ENCODE measurements at places on chromosomes 7 and 10.

DNA sequence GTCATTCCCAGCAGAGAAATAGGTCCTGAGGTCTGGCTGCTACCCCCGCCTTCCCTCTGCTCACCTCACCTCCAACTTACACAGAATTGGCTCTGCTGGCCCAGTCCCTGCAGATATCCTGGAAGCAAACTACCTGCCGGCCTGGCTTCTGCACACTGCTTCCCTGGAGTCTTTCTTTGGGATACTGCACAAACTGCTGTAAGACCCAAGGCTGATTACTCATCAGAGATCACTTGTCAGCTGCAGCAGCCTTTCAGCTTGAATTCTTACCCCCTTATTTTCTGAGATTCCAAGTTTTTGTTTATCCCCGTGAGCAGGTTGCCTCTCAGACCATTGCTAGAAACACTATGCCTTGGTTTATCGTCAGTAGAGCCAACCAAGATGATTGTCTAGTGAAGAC is 426.4 kb downstream of the PHTF2 start:
- no peak for DNase-seq

GRCh38 chr7:1260244-1260635 is 27.6 kb downstream of the UNCX start:
- DNase-seq = no peak

DNA sequence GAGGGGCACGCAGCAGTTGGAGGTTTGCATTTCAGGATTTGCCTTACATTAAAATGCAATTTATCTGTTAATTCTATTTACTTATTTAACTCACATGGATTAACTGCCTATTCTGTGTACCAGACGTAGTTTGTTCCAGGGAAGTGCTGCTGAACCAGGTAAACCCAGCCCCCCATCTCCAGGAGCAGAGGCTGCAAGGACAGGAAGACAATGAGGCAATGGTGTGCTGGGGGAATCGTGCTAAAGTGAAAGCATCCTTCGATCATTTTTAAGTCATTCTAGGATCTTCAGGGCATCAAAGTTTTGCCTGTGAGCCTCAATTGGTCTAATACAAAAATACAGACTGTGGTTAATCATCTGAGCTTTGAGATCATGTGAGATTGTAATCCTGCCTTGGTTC is 166.4 kb downstream of the DNAJB6 start:
- no peak for DNase-seq

DNA sequence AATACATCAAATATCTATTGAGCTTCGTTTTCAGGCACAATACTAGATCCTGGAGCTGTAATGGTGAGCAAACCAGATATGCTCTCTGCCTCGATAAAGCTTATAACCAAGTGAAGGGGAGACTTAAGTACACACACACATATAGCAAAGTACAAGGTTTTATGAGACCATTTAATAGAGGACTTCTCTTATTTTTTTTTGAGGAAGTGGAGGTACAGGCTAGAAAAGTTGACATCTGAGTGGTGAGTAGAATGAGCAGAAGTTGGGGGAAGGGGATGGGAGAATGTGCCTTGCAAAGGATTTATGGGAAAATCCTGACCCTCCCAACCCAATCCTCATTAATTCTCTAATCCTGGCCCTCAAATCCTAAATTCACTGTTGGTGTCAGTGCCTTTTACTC is 7.7 kb downstream of the CCDC136 start:
- no peak for DNase-seq

DNA sequence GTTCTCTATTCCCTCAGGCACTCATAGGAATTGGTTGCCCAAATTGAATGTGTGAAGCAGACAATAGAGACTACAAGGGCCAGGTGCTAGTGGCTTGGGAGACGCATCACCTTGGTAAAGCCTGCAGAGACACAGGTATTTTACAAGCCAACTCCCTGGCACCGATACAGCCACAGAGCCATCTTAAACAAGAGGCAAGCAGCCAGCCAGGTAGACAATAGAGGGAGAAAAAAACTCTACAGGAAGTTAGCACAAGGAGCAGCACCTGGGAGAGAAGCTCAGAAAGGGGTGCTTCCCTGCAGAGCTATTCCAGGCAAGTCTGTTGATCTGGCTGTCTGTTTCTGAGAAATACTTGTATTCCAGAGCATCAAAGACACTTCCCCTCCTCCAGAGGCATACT is 43.0 kb upstream of the CDK1 start:
- no peak for DNase-seq

DNA sequence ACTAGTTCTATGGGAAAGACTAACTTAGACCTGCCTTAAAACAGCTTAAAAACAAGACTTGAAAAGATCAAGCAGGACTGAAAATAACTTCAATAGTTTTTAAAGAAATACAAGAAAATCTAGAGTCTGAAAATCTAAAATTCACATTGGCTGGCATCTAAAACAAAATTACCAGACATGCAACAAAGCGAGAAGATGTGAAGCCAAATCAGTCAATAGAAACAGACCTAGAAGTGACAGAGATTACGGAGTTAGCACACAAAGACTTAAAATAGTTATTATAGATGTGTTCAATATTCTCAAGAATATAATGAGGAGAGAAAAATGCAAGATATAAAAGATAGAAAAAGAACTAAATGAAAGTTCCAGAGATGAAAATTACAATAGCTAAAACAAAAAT is 78.3 kb upstream of the DIP2C start:
- DNase-seq = no peak

DNA sequence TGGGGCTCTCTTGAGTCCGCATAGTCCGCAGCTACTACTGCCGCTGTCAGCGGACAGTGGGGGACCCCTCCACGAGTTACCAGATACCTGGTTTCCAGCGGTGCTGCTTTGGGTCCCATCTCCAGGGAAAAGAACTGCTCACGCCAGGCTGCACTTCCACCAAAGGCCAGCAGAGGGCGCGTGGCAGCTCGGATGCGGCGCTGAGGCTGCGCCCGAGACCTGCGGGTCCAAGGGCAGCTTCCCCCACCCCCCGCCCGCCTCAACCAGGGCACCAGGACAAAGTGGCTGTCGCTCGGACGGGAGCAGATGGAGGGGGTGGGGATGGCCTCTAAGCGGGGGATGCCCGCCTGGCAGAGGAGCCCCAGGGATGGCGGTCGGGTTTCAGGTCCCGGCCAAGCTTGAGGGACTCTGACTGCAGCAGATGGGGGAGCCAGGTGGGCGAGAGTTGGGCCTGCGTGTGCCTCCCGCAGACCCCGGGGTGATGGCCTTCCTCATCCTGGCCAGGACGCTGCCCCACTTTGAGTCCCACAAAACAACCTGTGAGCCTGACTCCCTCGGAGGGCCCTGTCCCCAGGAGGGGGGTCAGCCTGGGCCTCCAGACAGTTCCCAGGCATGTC is 23.8 kb upstream of the ZNF735 start:
- DNase-seq = peak; percentile 20

- DNase-seq = no peak
These were observed 67.9 kb upstream of the OGDHL start for GRCh38 chr10:49830016-49830415.

- DNase-seq = no peak
These were observed 49.1 kb upstream of the C1QL3 start for GRCh38 chr10:16570731-16571130.

- no peak for DNase-seq
These were observed 13.8 kb downstream of the GRK5 start for GRCh38 chr10:119221201-119221600.

DNA sequence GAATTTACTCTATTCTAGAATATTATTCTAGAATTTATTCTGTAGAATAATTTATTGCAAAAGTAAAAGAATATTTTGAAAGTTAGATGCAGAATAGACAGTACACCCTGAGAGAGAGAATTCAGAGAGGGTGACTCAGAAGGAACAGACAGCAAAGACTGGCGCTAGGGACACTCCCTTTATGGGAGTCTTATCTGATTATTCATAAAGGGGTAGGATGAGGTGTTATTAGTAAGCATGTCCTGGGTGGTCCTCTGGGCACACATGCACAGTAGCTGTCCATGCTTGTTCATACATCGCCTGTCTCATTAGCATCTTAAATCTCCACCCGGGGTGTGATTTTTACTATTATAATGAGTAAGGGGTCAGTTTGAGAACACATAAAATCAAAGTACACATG is 100.1 kb downstream of the XPNPEP1 start:
- no peak for DNase-seq

GRCh38 chr7:144885478-144885877 is 49.6 kb upstream of the TPK1 start:
- DNase-seq = no peak

DNA sequence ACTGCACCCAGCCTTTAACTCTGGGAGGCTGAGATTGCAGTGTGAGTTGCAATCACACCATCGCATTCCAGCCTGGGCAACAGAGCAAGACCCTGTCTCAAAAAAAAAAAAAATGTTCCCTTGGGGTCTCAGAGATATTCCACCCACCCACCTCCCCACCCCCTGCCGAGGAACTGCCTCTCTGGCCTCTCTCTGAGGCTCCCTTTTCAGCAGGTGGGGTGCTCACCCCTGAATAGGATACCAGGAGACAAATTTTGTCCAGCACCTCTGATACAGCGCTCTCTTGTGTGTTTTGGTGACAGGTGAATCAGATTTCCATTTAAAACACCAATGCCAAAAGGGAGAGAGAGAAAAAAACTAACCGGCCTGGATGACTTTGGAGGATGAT is 92.6 kb upstream of the KIF5B start:
- no peak for DNase-seq

DNA sequence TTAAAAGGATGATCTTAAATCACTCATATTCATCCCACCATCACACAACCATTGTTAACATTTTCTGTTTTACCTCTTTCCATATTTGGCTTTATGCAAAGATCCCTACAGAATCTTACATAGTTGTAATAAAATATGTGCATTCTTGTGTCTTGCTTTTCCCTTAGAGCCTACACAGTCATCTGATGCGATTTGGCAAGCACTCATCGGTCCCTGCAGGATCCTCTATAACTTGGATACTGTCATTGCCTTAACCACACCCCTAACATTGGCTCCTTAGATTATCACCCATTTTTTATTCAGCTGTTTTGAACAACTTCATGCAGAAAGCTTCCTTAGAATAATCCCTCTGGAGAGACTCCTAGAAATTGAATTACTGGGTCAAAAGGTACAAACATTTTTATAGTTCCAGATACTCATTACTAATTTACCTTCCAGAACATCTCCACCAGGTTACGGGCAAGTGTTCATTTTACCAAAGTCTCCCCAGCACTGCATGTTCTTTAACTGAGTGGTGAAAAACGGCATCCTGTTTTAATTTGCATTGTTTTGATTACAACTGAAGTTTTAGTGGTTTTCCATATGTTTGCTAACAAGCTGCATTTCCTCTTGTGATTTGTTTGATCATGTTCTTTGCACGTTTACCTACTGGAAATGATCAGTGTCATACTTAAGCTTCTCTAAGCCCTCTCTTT is 268.3 kb downstream of the GRID1 start:
- DNase-seq = no peak

GRCh38 chr7:107048783-107049418 is 4.4 kb downstream of the PRKAR2B start:
- DNase-seq = no peak

DNA sequence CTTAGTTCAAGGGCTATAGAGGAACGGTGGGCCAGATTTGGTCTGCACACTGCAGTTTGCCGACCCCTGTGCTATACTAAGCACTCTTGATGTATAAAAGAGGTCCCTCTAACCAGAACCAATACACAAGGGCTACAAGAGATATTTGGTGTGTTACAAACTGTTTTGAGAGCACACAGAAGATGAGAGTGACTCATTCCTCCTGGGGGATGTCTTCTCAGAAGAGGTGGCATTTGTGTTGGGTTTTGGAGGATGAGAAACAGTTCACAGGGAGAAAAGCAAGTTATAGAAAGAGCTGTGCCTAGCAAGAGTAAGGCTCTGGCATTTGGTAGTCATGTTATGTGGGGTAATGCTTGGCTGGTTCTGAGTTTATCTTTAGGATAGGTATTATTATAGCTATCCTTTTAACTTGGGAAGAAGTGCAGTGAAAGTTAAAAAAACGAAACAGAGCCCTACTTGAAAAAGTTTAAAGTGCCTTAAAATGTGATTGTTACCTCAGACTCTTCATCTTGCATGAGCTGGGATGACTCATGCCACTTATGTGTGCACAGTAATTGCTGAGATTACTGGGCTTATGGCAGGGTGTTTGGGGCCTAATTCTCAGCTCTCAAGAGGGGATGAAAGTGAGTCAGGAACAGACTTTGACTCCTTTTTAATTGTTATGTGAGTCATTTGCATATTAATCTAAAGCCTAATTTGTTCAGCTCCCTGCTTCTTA is 160.4 kb downstream of the KIF20B start:
- DNase-seq = no peak

- no peak for DNase-seq
These were observed 237.3 kb downstream of the ZMYND11 start for GRCh38 chr10:372566-372965.

GRCh38 chr10:62022830-62023229 is 121.3 kb downstream of the ARID5B start:
- no peak for DNase-seq

GRCh38 chr10:67385089-67385488 is 310.9 kb downstream of the CTNNA3 start:
- DNase-seq = no peak

DNA sequence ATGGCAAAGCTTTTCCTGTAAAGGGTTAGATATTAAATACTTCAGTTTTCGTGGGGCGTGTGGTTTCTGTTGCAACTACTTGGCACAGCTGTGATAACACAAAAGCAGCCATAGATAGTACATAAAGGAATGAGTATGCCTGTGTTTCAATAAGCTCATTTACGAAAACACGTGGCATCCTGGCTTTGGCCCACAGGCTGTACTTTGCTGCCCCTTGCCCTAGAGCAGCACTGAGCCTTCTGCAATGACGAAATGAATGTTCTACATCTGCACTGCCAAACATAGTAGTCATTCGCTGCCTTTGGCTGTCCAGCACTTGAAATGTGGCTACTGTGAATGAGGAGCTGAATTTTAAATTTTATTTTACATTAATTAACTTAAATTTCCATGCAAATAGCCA is 376.2 kb upstream of the TPK1 start:
- DNase-seq = no peak

DNA sequence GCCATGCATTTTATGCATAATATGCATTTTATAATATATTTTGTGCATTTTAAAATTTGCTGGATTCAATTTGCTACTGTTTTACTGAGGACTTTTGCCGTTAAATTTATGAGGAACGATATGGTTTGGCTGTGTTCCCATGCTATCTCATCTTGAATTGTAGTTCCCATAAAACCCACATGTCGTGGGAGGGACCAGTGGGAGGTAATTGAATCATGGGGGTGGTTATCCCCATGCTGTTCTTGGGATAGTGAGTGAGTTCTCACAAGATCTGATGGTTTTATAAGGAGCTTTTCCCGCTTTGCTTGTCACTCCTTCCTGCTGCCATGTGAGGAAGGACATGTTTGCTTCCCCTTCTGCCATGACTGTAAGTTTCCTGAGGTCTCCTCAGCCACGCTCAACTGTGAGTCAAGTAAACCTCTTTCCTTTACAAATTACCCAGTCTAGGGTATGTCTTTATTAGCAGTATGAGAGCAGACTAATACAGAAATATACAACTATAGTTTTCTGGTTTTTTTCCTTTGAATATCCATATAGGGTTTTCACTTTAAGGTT is 201.4 kb upstream of the SH2B2 start:
- DNase-seq = no peak

DNA sequence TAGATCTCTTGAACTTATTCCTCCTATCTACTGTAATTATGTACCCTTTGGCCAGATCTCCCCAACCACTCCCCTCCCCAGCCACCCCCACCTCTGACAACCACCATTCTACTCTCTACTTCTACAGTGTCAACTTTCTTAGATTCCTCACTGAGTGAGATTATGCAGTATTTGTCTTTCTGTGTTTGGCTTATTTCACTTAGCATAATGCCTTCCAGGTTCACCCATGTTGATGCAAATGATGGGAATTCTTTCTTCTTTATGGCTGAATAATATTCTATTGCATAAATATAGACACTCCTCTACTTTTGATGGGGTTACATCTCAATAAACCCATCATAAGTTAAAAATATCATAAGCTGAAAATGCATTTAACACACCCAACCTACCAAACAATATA is 21.3 kb upstream of the HNRNPH3 start:
- no peak for DNase-seq
